Thyroid gland (tissue), 4 donors: ENCODE measurements at places on chromosomes 12 and 14. TPM values are rescaled to one million over a fixed set of nuclear protein-coding genes. Genes with fewer than 3 reads are reported as not detected.

DNA sequence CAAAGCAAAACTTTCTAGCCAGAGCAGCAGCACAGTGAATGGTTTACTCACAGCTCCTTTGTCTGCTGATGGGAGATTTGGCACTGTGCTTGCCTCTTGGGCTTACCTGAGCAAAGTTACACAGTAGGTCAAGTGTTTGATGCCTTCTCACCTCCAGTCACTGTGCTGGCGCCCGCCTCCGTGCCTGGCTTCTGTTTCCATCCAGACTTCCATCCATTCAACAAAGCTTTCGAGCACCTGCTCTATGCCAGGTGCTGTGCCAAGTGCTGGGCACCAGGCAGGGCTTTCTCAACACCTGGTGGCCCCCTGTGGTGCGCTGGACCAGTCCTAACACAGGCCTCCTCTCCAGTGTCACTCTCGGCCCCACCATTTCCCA lies 199.2 kb upstream of the EEA1 start:
- H3K27ac ChIP-seq: peak overlapping the region; percentile 37
- DNase-seq: peak; percentile 20
- H3K4me3 ChIP-seq: no peak overlapping the region
- peaks cover 12% of the 10 kb centered on the region for H3K4me1 ChIP-seq
- H3K36me3 ChIP-seq: no peaks in the 10 kb centered on the region
- H3K27me3 ChIP-seq: no peaks in the 10 kb centered on the region

DNA sequence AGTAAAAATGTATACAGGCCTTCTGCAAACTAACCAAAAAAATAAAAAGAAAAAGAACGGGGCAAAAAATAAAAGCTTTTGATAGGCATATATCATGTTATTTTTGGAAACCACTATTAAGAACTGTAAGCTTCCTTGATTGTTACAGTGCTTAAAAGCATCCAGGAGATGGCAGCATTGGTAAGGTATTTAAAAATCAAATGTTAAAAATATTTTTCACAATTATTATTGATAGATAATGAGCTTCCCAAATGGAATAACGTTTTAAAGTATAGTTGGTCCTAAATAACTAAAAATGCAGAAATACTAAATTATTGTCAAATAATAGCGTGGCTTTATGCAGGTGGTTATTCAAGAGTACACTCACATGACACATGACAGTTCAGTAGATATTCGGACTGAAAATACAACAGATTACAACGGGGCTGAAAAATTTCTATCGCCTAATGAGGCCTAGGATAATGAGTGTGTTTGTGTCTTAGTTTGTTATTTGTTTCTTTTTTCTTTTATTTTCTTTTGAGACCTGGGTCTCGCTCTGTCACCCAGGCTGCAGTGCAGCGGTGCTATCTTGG lies 127.2 kb upstream of the ATF7IP start:
- no peak overlapping the region for H3K27ac ChIP-seq
- H3K27me3 ChIP-seq: no peaks in the 10 kb centered on the region
- no peaks in the 10 kb centered on the region for H3K36me3 ChIP-seq

DNA sequence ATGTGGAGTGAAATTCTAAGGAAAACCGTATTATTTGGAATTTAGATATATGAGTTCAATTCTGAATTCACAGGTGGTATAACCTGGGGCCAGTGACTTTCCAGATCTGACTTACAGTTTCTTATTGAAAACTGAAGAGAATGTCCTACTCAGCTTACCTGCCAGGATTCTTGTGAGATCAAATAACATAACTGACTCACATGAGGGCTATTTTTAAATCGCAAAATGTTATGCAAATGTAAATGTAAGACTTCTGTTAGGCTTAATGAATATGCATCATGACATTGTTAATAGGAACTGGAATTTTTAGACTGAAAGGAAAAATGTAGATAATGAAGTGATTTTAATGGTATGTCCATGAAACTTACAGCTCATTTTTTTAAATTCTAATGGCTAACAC lies 1142.1 kb downstream of the FLRT2 start:
- H3K36me3 ChIP-seq: no peaks in the 10 kb centered on the region
- DNase-seq: no peak
- H3K4me1 ChIP-seq: peaks cover 13% of the 10 kb centered on the region

GRCh38 chr14:96027431-96028355 lies 11.5 kb upstream of the C14orf132 start:
- no peak for DNase-seq
- H3K36me3 ChIP-seq: no peaks in the 10 kb centered on the region
- no peak overlapping the region for H3K4me3 ChIP-seq
- no peak overlapping the region for H3K27ac ChIP-seq
- H3K4me1 ChIP-seq: no peaks in the 10 kb centered on the region
- H3K27me3 ChIP-seq: no peaks in the 10 kb centered on the region

GRCh38 chr12:128518644-128519043 lies 251.7 kb downstream of the TMEM132C start:
- no peaks in the 10 kb centered on the region for H3K27me3 ChIP-seq
- H3K36me3 ChIP-seq: no peaks in the 10 kb centered on the region
- no peak overlapping the region for H3K27ac ChIP-seq
- no peaks in the 10 kb centered on the region for H3K4me1 ChIP-seq
- H3K4me3 ChIP-seq: no peak overlapping the region

GRCh38 chr12:67155863-67156262 lies 113.3 kb upstream of the CAND1 start:
- no peak for DNase-seq
- H3K27me3 ChIP-seq: no peaks in the 10 kb centered on the region
- H3K27ac ChIP-seq: no peak overlapping the region
- H3K36me3 ChIP-seq: no peaks in the 10 kb centered on the region
- H3K4me1 ChIP-seq: no peaks in the 10 kb centered on the region

DNA sequence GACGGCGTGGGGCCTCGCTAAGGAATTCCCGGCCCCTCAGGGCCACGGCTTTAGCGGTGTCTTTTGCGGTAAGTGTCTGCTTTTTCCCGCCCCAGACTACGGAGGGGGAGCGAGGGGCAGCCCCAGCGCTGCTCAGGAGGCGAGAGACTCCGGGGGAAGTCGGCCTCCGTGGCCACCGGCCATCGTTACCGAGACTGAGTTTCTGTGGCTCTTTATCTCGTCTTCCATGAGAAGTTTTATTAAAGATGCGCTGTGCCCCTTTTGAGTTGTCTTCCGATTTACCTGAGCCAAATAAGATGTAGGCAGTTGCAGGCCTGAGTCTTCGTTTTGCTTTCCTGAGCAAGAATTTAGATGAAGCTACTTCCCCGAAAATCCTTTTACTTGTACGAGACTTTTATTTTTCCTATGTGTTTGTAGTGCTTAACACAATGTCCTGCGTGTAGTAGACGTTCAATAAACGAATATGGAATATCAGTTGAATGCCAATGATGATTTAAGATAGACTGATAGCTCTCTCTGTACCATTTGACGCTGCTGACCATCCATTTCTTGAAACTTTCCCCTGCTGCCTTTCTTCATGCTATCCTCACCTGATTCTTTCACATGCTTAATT lies 462 bp downstream of the SRP54 start:
- DNase-seq: no peak
- peak overlapping the region; percentile 96 for H3K27ac ChIP-seq
- peak overlapping the region; percentile 81 for H3K4me3 ChIP-seq
- H3K27me3 ChIP-seq: no peaks in the 10 kb centered on the region
- H3K36me3 ChIP-seq: no peaks in the 10 kb centered on the region

- no peak for DNase-seq
- H3K4me1 ChIP-seq: peaks cover 8% of the 10 kb centered on the region
- H3K36me3 ChIP-seq: no peaks in the 10 kb centered on the region
- H3K4me3 ChIP-seq: no peak overlapping the region
These were observed 241.0 kb upstream of the ATP2B1 start for GRCh38 chr12:89949457-89950195.

The KRT74 gene
- not detected for total RNA-seq

The GAPDH gene
- 2,499 TPM for total RNA-seq
